ENCODE measurements at places on chromosomes 5 and 9. TPM values are rescaled to one million over a fixed set of nuclear protein-coding genes. Genes with fewer than 3 reads are reported as not detected.
A peak's percentile ranks its signal among the peaks of the same experiment; 100 is the strongest.

The SPATA9 gene
- not detected for total RNA-seq

The PCDHB2 gene
- 4.4 TPM for total RNA-seq

The PTBP3 gene
- 32.1 TPM for total RNA-seq

The SHOC1 gene
- total RNA-seq, result not detected

The SPINK1 gene
- not detected for total RNA-seq

The IFNK gene
- total RNA-seq, result not detected

The ZNF454 gene
- 4.7 TPM for total RNA-seq

The KCTD16 gene
- total RNA-seq, result 0.10 TPM

The LRRC14B gene
- 46.0 TPM for total RNA-seq

DNA sequence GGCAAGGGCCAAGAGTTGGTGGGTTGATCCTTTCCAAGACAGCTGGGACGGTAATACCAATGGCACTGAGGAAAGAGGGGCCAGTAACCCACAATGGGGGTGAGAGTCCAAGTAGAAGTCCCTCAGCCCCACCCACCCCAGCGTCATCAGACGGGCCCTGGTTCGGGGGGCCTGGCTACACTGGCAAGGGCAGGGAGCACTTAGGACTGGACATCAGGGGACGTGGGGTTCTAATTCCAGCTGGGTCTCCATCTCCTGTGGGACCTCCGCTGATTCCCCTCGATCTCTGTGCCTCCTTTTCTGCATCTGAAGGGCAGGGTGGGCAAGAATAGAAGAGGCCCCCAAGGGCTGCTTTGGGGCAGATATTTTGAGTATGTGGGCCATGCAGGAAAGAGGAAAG lies 53.5 kb upstream of the FCN1 start:
- no peak for DNase-seq

GRCh38 chr9:109604781-109605180 lies 106.7 kb upstream of the PTPN3 start:
- peak; percentile 48 for DNase-seq

GRCh38 chr5:137630972-137631370 lies 104.9 kb downstream of the KLHL3 start:
- no peak for DNase-seq

- DNase-seq, result no peak
Observed at GRCh38 chr5:104363567-104363966, 801.0 kb upstream of the NUDT12 start.

- DNase-seq, result no peak
Observed at GRCh38 chr5:149424371-149425315, 45.6 kb upstream of the IL17B start.

DNA sequence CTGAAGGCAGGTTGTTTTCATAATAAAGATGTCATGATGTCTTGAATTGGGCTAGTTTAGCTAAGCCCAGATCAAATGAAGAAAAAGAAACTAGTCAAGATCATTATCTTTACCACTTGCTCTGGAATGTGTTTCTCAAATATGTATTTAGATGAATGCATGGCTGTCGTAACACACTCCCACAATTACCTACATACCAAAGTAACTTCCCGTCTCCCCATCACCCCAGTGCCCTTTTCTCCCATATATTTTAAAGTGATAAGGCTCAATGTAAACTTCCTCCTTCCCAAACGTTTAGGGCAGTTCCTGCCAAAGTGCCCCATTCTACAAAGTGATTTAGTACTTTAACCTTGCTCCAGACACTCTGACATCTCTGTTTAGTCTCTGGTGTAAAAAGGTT lies 61.4 kb downstream of the SLC1A3 start:
- DNase-seq, result no peak

GRCh38 chr5:56346741-56347535 lies 113.8 kb upstream of the ANKRD55 start:
- no peak for DNase-seq

GRCh38 chr5:74316064-74316603 lies 324.4 kb downstream of the ENC1 start:
- DNase-seq, result peak; percentile 68

DNA sequence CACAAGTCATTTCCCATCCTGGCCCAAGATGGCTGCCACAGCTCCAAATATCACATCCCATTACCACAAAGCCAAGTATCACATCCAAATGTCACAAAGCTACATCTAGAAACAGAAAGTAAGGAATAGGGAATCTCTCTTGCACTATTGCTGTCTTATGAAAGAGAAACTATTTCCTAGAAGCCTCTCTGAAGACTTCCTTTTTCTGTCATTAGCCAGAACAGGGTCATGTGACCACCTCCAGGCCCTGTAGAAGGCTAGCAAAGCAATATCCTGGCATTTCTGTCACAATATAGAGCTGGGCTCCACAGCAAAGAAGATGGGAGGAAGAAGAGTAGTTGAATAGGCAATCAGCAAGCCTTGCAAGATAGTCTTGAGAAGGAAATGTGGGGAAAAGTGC lies 99.2 kb downstream of the SH3TC2 start:
- DNase-seq, result no peak

GRCh38 chr5:112555197-112555596 lies 136.1 kb upstream of the EPB41L4A start:
- no peak for DNase-seq

DNA sequence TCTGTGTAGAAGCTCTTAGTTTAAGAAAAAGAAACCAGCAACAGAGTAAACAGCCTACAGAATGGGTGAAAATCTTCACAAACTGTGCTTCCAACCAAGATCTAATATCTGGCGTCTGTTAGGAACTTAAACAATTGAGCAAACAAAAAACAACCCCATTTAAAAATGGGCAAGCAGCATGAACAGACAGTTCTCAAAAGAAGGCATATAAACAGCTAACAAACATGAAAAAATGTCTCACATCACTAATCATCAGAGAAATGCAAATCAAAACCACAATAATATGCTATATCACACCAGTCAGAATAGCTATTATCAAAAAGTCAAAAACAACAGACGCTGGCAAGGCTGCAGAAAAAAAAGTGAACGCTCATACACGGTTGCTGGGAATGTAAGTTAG lies 83.7 kb upstream of the CCDC152 start:
- no peak for DNase-seq

DNA sequence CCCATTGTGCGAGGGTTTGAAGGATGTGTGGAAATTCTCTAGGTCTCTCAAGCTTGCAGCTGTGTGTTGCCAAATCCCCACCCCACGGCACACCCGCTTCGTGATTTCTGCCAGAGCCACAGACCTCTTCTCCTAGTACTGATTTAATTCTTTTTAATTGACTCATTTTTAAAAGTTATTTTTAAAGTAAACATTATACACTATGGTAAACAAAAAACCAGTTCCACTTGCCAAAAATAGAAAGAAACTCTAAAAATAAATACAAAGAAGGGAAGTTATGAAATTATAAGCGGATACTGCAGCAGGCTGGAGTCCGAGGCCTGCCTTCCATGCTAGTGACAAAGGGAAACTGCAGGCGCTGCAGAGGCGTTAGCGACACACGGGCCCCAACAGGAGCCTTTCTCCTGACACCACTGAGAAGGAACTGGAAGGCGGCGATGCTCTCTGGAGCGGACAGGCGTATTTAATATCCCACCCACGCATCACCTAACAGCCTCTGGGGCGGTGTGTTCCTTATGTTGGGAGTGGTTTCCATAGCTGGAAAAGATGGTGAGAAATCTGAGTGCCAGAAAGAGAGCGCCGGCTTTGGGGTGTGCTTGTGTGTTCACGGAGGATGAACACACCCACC lies 122.5 kb downstream of the COL23A1 start:
- DNase-seq, result peak; percentile 72

DNA sequence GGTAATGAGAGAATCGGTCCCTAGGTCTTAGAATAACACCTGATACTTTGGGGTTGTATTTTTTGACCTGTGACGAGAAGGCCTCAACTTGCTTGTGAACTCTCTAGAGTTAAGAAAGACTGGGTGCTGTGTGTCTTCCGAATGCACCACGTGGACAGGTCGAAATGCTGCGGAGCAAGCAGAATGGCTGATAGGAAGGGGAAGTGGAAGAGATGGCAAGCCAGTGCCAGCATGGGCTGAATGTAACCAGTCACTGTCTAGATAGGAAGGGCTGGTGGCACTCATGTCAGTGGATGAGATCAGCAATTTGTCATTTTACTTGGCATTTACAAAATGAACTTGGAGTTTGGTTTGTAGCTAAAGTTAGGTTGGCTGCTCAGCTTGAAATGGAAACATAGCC lies 5.6 kb downstream of the OTULINL start:
- no peak for DNase-seq

GRCh38 chr5:153816870-153817269 lies 221.8 kb downstream of the FAM114A2 start:
- no peak for DNase-seq

DNA sequence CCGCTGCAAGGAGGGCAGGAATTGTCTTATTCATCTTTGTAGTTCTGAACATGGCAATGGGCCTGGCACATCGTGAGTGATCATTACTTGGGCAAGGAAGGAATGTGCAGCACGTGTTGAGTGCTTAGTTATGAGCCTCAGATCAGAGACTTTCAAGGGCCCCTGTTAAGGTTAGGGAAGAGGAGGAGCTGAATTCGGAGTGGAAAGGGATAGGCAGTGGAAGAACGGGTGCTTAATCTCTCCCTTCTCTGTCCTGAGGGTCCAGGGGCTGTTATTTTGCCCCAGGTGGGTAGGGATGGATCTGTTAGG lies 59.5 kb upstream of the RARS1 start:
- DNase-seq, result no peak

GRCh38 chr9:125911861-125912644 lies 164.9 kb downstream of the PBX3 start:
- no peak for DNase-seq

DNA sequence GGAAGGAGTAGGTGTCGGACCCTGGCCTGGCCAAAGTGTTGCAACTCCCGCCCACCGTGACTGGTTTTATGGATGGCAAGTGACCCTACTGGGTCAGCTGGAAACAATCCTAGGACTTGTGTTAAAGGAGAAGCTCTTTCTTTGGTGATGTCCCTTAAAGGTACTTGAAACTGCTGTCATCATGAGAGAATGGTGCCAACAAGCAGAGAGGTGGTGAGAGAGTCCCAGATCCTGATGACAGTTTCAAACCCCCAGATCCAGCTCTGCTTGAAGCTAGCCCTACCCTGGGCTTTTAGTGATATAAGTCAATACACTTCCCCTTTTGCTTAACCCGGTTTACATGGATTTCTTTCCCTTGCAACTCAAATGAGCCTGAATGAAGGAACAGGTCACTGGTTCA lies 72.5 kb upstream of the UBTD2 start:
- DNase-seq, result no peak

DNA sequence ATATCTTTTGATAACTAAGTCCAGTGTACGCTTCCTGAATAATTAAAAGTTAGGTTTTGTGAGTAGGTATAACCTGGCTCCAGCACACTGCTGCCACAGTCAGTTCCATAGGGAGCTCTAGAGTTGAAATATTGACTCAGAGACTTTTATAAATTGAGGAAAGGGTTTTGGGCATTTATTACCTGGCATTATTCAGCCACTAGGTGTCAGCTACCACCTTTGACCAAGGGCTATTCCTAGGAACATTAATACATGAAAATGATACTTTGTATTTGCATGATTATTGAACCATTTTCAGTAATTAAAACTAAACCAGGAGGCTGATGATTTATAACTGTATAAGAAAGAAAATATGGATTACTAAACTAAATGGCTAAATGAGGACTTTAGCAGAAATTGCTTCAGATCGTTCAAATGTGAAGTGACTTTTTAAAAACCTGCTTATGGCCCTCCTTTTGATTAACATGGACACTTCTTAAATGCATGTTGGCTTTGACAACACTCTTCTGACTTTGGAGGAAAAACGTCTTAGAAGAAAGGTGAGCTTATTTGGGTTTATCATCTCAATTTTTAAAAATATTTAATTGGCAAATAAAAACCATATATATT lies 83.0 kb downstream of the SMC2 start:
- DNase-seq, result peak; percentile 0

DNA sequence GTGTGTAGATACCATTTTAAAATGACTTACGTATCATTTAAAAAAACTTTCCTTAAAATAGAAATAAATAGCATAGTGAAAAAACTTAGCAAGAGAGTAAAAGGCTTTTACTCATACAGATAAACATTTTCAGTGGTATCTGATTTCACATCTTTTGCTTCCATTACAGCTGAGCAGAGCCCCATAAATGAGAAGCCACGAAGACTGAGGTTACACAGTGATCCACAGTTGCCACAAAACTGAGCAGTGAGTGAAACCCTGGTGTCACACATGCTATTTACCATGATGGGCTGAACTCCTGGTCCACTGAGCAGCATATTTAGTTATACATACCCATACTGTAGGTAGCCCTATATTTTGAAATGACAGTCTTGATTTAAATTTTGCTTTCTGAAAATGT lies 401.2 kb downstream of the KIAA0825 start:
- DNase-seq, result no peak

DNA sequence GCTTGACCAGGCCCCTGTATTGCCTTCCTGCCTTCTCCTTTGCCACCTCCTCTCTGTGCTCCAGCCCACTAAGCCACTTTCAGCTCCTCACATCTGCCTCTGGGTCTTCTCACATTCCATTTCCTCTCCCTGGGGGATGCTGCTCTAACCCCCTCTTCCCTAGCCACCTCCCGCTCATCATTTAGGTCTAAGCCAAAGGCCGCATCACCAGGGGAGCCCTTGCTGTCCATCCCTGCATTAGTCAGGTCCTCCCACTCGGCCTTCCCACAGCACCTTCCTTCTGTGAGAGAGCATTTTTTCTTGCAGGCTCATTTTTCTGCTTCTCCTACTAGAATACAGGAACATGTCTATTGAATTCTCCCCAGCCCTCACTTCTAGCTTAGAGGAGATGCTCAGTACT lies 72.6 kb upstream of the GALNT10 start:
- no peak for DNase-seq

DNA sequence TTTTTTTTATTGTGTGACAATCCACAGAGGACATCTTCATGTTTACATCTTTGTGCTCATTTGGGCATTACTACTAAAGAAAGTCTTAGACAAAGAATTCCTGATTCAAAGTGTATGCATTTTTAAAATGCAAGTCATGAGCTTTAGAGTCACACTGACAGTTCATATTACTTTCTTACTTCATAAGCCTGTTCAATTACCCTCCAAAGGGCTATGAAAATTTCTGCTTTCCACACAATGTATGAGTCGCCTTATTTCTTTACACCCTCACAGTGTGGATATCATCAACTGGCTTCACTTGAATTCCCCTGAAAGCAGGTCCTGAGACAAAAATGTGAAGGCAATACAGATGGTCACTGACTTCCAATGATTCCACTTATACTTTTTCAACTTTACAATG lies 280.4 kb upstream of the PTGER4 start:
- no peak for DNase-seq

Measured in tongue (tissue), 3 donors.